Midbrain (tissue), 1 donor: ENCODE measurements at places on chromosomes 4 and X.

DNA sequence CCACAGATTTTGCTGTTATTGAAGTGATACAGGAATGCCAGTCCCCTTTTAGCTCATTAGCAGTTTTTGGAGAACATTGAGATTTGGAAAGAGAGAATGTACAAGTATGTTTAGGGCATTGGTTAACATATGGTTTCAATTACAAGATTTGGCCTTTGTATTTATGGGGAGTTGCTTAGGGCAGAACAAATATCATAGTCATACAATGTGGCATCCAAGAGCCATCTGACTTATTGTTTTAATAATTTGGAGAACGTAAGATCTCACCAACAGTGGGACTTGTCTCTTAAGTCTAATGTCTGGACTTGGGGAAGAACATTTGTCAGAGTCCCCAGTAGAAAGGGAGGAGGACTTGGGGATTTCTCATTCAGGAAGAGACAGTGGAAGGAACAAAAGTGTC lies 166.1 kb downstream of the STK32B start:
- DNase-seq: no peak

GRCh38 chr4:76011700-76012387 lies 4.5 kb upstream of the CXCL9 start:
- peak; percentile 2 for DNase-seq

DNA sequence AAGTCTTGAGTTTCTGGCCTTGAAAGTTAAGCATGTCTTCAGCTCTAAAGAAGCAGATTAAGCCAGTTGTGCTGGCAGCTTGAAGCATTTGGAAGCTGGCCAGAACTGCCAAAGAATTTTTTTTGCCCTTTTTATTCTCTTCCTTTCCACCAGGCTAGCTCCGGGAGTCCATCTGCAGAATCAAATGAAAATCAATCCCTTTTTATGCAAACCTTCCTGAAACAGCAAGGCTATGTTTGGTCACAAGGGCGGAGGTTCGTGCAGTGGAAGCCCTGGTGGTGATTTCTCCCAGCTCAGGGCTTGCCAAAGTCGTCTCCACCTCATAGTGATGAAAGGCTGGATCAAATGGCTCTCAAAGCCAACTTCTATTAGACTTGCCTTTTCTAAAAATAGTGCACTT lies 21.6 kb upstream of the C4orf54 start:
- peak; percentile 25 for DNase-seq

- DNase-seq: no peak
Measured at GRCh38 chrX:41386222-41386990, 52.4 kb downstream of the DDX3X start.

- DNase-seq: no peak
Measured at GRCh38 chr4:180156684-180157083, 2086.5 kb upstream of the TENM3 start.

DNA sequence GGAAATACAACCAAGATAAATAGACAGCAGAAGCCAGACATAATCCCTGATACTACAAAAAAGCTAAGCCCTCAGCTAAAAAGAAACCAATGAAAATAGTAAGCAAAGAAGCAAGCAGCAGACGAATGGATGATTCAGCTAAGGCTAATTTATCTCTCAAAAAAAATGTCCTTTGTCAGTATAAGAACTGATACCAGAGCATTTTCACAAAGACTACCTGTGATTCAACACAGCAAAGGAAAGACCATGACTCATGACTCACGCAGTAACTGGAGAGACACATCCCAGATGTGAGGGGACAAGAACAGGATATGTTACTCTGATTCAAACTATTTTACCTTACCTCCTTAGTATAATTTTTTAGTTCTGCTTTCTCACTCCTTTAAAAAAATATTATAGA lies 22.7 kb upstream of the TMPRSS11F start:
- no peak for DNase-seq

GRCh38 chr4:87855559-87855958 lies 22.8 kb downstream of the MEPE start:
- DNase-seq: no peak
